ENCODE measurements at places on chromosomes 6 and 20. TPM values are rescaled to one million over a fixed set of nuclear protein-coding genes. Genes with fewer than 3 reads are reported as not detected.

Gene BMP5
- 0.56 TPM for total RNA-seq

Gene ROMO1
- 194 TPM for total RNA-seq

Gene CGA
- not detected for total RNA-seq

Gene EPHA7
- total RNA-seq, result 3.3 TPM

Gene POLR1H
- total RNA-seq, result 27.2 TPM

Gene NMBR
- not detected for total RNA-seq

Gene KCNK16
- not detected for total RNA-seq

Gene ZNF311
- 1.6 TPM for total RNA-seq

Gene CAGE1
- total RNA-seq, result 0.21 TPM

Gene C6orf132
- 24.4 TPM for total RNA-seq

Gene TMEM170B
- total RNA-seq, result 5.3 TPM

Gene GNRH2
- 0.86 TPM for total RNA-seq

Gene TRMT11
- total RNA-seq, result 28.5 TPM

Gene SLC44A4
- total RNA-seq, result 0.56 TPM

Gene HLA-DOB
- not detected for total RNA-seq

Gene SIRPB1
- 1.1 TPM for total RNA-seq

Gene MICAL1
- total RNA-seq, result 23.9 TPM

Gene EYA2
- total RNA-seq, result 20.5 TPM

Gene HNF4A
- 58.0 TPM for total RNA-seq

Gene ADGRG6
- 28.8 TPM for total RNA-seq

Gene TRAPPC3L
- not detected for total RNA-seq

Gene RAB32
- total RNA-seq, result 31.0 TPM

Gene HLA-DPA1
- 1.3 TPM for total RNA-seq

Gene LATS1
- total RNA-seq, result 34.7 TPM

Gene FHL5
- not detected for total RNA-seq
